ENCODE measurements at places on chromosomes 5 and 9.

- peak; percentile 44 for DNase-seq
Observed at GRCh38 chr9:128412120-128412790, 8.4 kb upstream of the CERCAM start.

GRCh38 chr9:22073349-22073748 is 64.2 kb upstream of the CDKN2B start:
- DNase-seq, result no peak

GRCh38 chr5:177357146-177357458 is 622 bp upstream of the RGS14 start:
- DNase-seq, result no peak

DNA sequence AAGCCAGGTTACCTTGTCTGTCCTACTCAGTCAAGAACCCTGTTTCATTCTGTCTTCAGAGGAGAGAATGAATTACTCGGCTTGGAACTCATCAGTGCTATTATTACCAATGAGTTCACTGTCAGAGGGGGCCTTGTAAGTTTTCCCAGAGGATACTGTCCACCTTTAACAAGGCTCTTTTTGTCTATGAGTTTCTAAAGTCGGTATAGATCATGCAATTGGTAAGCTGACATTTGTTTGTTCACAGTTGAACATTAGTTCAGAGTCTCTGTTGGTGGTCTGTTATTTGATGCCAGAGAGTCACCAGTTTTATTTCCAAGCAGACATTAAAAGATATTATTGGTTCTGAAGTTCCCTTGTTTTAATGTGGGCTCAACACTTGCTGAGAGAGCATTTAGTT is 58.1 kb upstream of the DHFR start:
- no peak for DNase-seq

DNA sequence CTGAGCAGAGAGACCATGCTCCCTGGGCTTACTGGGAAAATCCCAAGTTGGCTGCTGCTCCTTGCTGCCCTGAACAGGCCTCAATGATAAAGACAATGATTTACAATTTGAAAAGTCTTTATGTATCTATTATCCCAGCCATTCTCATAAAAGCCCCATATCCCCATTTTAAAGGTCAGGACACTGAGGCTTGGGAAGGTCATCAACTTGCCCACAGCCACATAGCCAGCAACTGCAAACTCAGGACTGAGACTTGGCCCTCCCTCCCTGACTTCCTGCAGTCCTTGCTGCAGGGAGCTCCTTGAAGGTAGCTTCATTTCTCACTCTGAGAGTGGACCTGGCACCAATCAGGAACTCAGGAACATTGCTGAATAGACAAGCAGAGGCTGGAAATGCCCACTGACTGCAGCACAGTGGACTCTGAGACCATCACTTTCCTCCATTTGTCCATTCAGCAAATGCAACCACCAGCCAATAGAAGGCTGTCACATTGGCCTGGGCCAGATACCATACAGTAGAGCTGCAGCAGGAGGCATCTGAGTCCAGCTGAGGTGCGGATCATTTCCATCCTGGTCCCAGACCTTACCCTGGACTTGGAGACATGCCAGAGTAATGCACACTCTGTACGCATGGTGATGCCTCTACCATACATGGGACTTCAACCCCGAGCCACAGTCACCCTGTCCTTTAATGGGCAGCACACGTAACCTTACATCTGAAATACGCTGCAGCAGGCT is 18.3 kb downstream of the TNIP1 start:
- DNase-seq, result no peak

DNA sequence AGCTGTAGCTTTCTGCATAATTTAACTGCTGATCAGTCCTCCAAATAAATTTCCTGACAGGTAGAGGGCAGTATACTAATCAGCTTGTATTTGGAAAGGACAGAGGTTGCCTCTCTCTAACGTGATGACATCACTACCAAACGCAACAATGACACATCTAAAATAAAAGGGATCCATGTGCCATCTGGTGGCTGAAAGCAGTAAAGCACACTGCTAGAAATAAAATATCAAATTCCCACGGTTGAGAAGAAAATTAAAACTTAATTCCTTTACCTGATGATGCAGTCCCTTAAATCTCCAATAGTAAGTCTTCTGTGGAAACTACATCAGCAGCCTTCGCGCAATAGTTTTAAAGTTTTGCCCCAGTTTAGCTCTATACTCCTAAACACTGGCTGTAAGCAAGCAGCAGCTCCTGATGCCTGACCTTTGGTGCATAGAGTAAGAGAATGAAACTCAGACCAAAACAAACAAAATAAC is 54.5 kb downstream of the DIAPH1 start:
- peak; percentile 96 for DNase-seq

GRCh38 chr9:70250221-70250620 is 8.6 kb upstream of the SMC5 start:
- no peak for DNase-seq

DNA sequence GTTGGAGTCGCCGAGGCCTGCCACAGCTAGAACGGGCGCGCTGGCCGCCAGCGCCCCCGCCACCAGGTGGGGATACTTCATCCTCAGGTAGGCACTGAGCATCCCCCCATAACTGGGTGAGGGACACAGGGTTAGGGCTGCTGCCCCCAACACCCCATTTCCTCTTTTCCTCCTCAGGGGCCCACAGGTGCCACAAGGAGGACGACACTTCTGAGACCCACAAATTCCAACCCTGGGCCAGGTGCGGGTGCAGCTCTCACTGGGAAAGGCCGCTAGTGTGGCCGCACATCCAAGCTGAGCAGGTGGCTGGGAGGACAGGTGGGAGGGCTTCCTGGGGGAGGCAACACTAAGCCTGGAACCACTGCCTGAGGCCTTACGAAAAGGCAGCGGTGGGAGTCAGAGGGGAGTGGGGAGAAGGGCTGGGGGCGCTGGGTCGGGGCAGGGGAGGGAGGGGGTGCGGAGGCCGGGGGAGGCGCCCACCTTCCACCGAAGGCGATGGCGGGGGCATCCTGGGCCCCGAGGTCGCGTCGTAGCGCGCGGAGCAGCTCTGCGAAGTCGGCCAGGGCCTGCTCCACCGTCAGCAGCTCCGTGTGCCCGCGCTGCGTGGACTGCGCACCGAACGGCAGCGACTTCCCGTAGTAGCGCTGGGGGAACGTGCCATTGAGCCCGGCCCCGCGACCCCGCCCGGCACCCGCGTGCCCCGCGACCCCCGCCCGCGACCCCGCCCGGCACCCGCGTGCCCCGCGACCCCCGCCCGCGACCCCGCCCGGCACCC is 961 bp downstream of the DPP7 start:
- DNase-seq, result peak; percentile 12

DNA sequence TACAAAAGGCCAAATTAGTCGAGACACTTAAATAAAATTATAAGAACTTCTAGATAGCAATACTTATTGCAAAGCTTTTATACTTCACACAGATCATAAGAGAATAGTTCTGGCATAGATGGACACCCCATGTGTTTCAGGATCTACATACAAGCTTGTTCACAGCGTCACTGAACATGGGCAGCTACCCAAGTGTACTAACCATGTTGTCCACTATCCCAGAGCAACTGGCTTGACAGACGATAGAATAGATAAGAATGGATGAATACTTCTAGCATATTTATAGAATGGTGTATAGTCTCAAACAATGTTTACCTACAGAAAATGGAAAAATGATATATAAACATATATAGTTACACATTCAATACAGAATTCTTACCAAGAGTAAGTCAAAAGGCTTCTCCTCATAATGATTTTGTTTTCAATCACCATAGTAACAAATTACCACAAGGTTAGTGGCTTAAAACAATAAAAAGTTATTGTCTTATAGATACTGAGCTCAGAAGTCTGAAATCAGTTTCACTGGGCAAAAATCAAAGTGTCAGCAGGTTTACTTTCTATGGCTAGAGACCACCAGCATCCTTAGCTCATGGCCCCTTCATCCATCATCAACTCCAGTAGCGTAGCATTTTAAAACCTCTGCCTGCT is 446.7 kb downstream of the DMRTA1 start:
- no peak for DNase-seq

DNA sequence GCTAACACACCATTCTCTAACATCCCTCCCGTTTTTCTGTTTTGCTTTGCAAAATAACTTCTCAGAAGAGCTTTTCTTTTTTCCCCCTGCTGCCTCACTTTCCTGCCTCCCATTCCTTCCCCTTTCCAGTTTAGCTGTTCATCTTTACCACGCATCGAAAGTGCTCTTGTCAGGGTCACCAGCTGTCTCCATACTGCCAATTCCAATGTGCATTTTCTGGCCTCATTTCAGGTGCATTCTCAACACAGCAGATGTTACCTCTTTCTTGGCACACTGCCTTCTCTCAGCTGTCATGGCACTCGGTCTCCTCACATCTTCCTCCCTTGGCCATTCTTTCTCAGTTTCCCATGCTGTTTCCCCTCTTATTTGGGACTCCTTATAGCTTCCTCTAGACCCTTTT is 9.5 kb downstream of the ARSK start:
- no peak for DNase-seq

DNA sequence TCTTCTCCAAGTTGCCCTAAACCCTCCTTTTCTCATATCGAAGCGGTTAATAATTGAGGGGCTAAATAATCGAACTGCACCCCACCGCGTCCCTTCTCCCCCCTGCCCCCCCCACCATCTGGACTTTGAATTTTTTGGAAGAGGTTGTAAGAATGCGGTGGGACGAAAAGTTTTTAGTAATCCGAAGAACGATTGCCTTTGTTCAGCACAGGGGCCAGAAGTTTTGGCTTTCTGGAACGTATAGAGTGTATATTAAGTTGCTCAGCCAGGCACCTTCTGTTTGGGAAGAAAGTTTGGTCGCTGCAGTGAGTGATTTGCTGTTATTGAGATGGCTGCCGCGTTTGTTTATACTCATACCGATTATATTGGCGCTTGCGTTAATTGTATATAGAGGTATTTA is 518 bp downstream of the ERBIN start:
- peak; percentile 22 for DNase-seq

DNA sequence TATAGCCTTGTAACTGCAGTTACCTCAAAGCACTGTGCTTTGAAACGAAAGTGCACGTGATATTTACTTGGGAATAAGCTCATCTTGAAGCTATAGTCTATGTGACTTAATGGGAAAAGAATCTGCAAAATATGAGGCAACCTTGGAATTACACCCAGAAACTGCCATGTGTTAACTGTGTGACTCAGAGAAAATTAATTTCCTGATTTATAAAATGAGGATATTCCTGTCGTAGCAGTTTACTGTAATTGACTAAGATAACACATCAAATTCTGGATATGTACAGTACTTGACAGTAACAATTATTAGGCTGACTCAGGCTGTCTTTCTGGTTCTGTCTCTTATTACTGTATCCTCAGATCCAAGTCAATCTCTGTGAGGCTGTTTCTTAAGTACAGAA is 1079.9 kb upstream of the ACO1 start:
- peak; percentile 86 for DNase-seq

GRCh38 chr9:135983208-135984071 is 22.3 kb upstream of the UBAC1 start:
- peak; percentile 72 for DNase-seq

GRCh38 chr5:27377626-27378025 is 339.2 kb upstream of the CDH9 start:
- DNase-seq, result no peak

DNA sequence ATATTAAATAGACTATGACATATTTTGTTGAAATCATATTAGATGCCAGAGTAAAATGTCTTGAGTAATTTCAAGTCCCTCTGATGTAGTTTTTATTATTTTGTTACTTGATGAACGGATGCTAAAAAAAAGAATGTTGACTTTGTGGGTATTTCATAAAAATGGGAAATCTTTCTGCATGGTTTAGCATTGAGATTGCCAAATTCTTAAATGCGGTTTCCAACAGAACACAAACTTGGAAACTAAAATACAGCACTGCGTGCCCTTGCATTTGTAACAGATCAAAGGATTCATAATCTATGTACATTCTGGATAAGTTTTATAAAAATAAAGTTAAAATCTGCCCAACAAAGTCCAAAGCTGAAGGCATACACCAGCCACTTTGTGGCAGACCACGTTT is 425.5 kb upstream of the DAB2 start:
- no peak for DNase-seq

GRCh38 chr5:40932766-40933165 is 23.5 kb downstream of the C7 start:
- DNase-seq, result no peak

- DNase-seq, result peak; percentile 69
Observed at GRCh38 chr9:19127871-19128500, 694 bp upstream of the PLIN2 start.

DNA sequence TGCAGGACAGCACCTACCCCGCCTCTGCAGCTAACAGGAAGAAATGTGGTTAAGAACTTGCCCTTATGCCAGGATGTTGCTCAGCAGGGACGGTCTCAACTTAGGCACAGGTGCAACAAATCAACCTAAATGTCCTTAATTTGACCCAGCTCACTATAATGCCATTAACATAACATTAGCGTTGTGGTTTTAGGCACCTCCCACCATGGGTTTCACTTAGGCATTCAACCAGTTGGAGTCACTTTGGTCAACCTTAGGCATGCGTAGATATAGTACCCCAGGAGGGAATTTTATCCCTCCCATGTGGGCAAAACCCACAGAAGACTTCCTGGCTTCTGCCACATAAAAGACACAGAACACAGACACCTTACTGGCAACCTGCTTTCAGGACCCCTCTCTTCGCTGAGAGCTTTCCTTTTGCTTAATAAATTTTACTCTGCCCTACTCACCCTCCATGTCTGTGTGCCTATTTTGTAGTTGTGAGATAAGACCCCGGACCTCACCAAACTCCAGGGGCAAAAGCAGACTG is 8.7 kb upstream of the ERAP1 start:
- DNase-seq, result no peak

DNA sequence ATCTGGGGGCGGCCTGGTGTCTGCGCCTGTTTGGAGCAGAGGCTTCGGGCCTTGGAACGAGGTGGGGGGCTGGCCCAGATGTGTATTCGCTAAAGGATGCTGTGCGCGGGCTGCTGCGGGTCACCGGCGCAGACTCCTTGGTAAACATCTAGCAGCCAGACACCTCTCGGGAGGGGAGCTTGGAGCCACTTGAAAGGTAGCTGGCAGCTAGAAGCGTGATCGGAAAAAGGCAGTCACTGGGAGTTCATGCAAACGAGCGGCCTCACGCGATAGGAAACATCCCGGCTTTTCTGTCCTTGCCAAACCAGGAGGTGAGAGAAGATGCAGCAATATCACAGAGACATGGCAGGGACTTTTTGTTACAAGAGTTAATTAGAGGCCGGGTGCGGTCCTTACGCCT is 8.1 kb downstream of the LAMC3 start:
- DNase-seq, result no peak

GRCh38 chr5:83072966-83073365 is 4.2 kb downstream of the TMEM167A start:
- no peak for DNase-seq

- peak; percentile 56 for DNase-seq
Observed at GRCh38 chr9:125919565-125919964, 172.4 kb downstream of the PBX3 start.

- DNase-seq, result peak; percentile 88
Observed at GRCh38 chr9:4297786-4298254, 2.0 kb downstream of the GLIS3 start.

GRCh38 chr9:6632516-6633183 is 12.9 kb downstream of the GLDC start:
- DNase-seq, result no peak

- no peak for DNase-seq
Observed at GRCh38 chr9:117705386-117705785, 1.2 kb downstream of the TLR4 start.

Data from fibroblast of villous mesenchyme (primary cell).